GDM1 (cell line): ENCODE measurements at places on chromosomes 5 and 9.

- DNase-seq, result no peak
These were observed 226.4 kb upstream of the ISL1 start for GRCh38 chr5:51156838-51157237.

DNA sequence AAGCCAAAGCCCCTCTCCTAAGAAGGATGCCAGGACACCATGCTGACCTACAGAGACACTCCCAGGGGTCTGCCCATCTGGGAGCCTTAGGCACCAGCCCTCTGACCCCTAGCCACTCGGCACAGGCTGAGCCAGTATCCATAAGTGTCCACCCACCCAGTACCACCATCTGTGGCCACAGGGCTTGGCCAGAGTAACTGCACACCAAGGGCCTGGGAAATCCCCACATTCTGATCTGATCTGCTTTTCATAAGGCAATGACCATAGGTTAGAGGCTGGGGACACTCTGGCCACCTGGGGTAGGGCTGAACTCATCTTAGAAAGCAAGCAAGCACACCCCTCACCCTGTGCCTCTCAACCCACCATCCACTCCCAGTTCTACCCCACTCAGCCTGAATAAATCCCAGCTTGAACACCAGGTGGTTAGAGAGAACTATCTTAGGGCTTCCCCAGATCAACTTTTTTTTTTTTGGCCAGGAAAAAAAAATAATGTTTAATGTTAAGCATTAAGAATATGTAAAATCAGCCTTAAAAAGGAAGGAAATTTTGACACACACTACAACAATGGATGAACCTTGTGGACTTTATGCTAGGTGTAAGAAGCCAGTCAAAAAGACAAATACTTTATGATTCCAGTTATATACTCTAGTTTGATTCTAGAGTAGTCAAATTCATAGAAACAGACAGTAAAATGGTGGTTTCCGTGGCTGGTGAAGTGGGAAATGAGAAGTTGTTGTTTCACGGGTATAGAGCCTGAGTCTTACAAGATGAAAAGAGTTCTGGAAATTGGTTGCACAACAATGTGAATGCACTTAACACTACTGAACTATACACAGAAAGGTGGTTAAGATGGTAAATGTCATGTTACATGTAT lies 6.2 kb downstream of the GNPDA1 start:
- peak; percentile 6 for DNase-seq

GRCh38 chr5:55469839-55470238 lies 64.9 kb downstream of the PLPP1 start:
- no peak for DNase-seq

DNA sequence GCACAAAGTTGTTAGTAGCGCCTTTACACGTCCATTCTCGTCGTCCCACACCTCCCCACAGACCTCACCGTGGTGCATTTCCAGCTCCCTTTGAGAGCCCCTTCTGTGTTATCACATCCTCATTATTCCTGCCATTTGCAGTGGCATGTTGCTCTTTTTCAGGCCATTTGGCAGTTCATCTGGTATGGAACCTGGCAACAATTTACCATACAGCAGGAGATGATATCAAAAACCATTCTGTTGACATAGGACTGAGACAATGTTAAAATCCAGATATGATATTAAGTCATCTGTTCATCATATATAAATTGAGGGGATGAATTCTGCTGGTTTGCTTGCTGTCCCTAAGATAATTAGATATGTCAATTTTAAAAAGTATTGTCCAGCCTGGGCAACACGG lies 83.0 kb downstream of the TMEM174 start:
- no peak for DNase-seq

- no peak for DNase-seq
These were observed 212.7 kb downstream of the ESM1 start for GRCh38 chr5:54772684-54773083.

- no peak for DNase-seq
These were observed 348.6 kb upstream of the SLC24A2 start for GRCh38 chr9:20137425-20137824.

- DNase-seq, result no peak
These were observed 88.1 kb downstream of the SH3TC2 start for GRCh38 chr5:148974642-148975327.

GRCh38 chr9:106307670-106308069 lies 555.3 kb upstream of the ZNF462 start:
- DNase-seq, result peak; percentile 18

GRCh38 chr5:143887903-143888665 lies 76.1 kb downstream of the HMHB1 start:
- DNase-seq, result no peak

DNA sequence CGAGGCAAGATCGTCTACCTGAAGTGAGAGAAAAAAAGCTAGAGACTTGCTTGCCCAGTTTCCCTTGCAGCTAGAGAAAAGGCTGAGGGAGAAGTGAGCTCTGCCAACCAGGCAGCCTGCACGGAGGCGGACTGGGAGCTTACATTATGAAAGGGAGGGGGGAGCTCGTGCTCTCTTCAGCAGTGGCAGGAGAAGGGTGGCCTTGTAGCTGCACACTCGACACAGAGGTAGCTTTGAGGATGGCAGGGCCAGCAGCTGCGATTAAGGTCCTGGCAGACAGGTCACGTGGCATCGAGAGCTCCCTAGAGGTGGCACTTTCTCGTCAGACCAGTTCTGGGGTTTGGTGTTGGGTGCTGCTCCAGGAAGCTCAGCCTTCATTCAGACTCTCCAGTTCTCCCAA lies 26.7 kb downstream of the APBA1 start:
- DNase-seq, result no peak

GRCh38 chr5:172758077-172758833 lies 12.7 kb downstream of the DUSP1 start:
- DNase-seq, result no peak

DNA sequence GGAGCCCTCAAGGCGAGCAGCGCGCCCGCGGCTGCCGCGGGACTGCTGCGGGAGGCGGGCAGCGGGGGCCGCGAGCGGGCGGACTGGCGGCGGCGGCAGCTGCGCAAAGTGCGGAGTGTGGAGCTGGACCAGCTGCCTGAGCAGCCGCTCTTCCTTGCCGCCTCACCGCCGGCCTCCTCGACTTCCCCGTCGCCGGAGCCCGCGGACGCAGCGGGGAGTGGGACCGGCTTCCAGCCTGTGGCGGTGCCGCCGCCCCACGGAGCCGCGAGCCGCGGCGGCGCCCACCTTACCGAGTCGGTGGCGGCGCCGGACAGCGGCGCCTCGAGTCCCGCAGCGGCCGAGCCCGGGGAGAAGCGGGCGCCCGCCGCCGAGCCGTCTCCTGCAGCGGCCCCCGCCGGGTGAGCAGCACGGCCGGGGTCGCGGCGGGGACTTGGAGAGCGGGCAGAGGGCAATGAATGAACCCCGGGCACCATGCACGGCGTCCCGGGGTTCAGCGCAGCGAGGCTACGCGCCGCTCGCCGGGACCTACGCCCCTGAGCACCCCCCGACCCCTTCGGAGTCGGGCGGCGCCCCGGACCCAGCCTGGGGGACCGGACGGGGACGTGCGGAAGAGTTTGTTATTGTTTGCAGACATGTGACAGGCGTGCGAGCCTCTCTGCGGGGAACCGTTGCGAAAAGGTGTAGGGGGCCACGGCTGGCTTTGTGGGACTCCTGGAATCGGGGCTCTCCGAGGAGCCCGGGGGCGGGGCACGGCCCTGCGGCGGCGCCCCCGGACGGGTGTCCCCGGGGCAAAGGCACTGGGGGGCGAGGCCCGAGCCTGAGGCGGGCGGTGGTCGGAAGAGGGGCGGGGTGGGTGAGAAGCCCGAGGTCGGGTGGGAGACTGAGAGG lies 553 bp downstream of the MAP3K1 start:
- DNase-seq, result no peak

GRCh38 chr9:136694872-136695247 lies 7.6 kb upstream of the AGPAT2 start:
- no peak for DNase-seq

DNA sequence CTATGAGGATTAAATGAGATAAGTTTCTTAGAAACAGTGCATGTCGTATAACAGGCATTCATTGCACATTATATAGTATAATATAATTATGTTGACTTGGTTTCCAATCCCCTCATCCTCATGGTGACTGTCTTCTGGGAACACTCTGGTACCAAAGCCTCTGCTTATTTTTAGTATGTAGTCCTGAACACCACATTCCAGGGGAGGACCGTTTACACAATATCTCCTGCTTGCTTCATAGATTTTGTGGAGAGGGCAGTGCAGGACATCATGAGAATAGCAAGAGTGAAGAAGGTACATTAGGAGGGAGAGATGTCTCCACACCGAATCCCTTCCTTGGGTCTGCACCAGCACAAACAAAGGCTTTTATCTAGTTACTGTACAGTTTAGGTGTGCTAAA lies 20.5 kb upstream of the BHMT start:
- no peak for DNase-seq

- no peak for DNase-seq
These were observed 138.9 kb downstream of the KCNN2 start for GRCh38 chr5:114500756-114501155.

DNA sequence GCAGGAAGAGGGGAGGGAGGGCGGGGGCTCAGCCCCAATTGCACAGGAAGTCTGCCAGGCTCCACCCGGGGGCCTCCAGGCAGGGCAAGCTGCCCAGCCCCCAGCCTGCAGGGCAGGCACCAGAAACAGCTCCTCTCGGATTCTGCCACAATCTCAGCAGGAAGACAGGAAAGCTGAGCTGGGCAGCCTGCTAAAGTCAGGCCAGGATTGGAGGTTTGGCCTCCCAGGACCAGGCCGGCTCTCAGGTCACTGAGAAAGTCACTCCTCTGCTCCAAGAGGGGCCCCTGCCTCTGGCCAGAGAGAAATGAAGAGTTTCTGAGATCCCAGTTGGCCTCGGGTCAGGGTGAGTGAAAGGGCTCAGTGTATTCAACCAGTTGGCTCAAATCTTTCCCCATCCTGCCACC lies 54.6 kb upstream of the STXBP1 start:
- peak; percentile 22 for DNase-seq

DNA sequence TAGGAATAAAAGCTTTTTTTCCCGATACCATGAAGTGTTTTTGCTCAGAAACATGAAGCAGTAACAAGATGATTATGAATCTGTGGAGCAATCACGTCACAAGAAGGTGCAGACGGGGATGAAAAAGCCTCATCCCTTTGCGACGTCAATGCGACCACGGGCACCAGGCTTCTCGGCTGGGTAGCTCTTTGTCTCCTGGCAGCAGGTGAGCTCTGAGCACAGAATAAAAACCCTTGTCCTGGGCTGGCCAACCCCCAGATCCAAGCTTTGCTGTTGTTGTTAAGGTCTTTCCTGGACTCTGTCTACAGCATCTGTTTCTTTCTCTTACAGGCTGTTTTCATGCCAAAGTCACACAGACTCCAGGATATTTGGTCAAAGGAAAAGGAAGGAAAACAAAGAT lies 113.8 kb downstream of the ANKRD18B start:
- peak; percentile 29 for DNase-seq

GRCh38 chr9:117687532-117687931 lies 16.7 kb upstream of the TLR4 start:
- DNase-seq, result no peak

DNA sequence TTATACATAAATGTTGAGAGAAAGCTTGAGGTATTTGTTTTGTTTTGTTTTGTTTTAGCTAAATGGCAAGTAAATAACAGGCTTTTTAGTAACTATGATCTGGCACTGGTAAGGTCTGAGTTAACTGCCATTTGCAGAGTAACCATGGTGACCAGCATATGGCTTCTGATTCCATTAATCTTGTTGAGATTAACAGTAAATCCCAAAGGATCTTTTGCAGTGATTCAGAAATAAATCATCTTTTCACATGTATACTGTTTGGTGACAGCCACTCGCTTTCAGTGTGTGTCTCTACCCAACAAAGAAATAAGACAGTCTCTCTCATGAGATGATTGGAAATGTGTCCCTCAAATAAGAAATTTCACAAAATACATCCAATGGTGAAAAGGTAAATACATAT lies 235.6 kb downstream of the RAB3C start:
- DNase-seq, result no peak

DNA sequence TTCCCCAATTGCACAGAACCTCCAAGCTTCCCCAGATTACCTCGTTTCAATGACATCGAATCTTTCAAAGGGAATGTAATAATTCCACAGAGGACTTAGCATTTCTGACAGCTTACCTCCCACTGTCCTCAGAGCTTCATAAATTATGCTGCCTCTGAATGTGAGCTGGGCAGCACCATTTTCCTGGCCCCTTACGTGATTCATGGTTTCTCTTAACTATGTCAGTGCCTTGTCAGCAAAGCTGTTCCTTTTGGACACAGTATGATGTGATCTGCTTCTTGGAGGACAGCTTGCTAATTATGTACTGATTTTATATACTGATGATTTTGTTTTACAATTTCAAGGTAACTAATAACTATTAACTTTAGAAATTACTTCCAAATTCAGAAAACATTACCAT lies 27.7 kb upstream of the SSBP2 start:
- DNase-seq, result no peak

GRCh38 chr5:37323607-37324006 lies 47.3 kb downstream of the NUP155 start:
- no peak for DNase-seq

DNA sequence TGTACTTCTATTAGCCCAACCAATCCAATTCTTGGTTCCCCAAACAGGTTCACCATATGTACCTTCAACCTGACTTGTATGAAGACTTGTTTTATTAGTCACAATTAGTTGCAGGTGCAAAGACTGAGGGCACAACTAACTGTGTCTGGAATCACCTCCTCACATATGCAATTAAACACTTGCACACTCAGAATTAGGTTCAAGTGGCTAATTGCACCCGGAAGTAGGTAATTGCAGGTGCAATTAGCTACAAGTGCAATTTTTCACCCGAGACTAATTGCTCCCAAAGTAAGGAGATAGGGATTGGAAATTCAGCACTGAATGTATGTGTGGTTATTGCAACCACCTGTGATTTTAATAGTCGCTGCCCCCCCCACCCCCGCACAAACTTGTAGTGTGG lies 338.9 kb downstream of the ZSWIM6 start:
- DNase-seq, result no peak

GRCh38 chr9:121889990-121890563 lies 203.0 kb downstream of the TTLL11 start:
- DNase-seq, result no peak

- DNase-seq, result no peak
These were observed 14.2 kb upstream of the NCS1 start for GRCh38 chr9:130158001-130158400.

DNA sequence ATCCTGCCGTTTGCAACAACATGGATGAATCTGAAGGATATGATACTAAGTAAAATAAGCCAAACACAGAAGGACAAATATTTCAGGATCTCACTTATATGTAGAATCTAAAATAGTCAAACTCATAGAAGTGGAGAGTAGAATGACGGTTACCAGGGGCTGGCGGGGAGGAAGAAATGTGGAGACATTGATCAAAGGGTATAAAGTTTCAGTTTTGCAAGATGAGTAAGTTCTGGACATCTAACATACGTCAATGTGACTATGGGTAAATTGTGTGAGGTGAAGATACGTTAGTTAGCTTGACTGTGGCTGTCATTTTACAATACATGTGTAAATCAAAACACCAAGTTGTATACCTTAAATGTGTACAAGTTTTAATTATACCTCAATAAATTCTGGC lies 200.3 kb downstream of the SNX18 start:
- DNase-seq, result no peak

- no peak for DNase-seq
These were observed 4.8 kb downstream of the FOXI1 start for GRCh38 chr5:170110403-170111087.
